ENCODE measurements at places on chromosomes 1 and 21. TPM values are rescaled to one million over a fixed set of nuclear protein-coding genes. Genes with fewer than 3 reads are reported as not detected.
A peak's percentile ranks its signal among the peaks of the same experiment; 100 is the strongest.

PDE4B gene
- total RNA-seq = 36.1 TPM

OXCT2 gene
- total RNA-seq = 0.96 TPM

AK5 gene
- 7.8 TPM for total RNA-seq

OR2L5 gene
- total RNA-seq = not detected

DOP1B gene
- 24.1 TPM for total RNA-seq

ACTL8 gene
- total RNA-seq = not detected

DNA sequence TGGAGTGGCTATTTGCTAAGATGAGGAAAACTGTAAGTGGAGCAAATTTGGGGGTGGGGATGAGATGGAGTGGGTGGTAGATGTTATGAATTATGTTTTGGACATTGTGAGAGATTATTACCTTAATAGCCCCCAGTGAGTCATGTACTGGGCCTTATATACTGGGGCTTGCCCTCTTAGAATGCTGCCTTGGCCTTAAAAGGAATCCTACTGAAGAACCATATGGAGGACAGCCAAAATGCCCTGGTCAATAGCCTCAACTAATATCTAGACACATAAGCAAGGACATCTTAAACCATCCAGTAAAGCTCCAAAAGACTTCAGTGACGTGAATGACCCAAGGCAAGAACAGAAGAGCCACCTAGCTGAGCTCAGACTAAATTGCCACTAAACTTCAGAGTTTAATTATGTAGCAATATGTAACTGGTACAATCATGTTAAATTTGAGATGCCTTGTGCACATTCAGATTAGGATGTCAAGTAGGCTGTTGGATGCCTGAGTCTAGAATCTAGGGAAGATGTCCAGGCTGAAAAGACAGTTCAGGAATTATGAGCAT, 13.9 kb upstream of the IGSF3 start:
- no peak for DNase-seq
- H3K27ac ChIP-seq = no peak overlapping the region
- H3K4me1 ChIP-seq = no peaks in the 10 kb centered on the region

DNA sequence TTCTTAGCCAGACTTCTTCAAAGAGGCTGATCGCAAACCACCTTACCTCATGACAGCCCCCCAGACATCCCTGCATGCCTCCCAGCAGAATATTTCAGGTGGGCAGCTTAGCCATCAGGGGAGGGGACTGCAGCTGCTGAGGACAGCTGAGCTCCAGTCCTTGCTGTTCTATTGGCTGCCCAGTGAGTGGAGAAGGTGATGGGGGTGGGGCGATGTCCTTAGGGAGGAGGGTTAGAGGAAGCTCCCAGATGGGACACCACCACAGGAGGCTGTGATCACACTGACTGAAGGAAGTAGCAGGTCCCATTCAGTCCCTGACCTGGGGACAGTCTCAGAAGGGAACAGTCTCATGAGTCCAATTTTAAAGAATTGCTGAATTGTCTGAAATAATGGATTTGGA, 38.3 kb downstream of the GJA5 start:
- peaks cover 1% of the 10 kb centered on the region for H3K36me3 ChIP-seq
- no peak overlapping the region for H3K27ac ChIP-seq
- H3K4me1 ChIP-seq = peaks cover 1% of the 10 kb centered on the region
- no peak overlapping the region for H3K4me3 ChIP-seq
- DNase-seq = no peak

GRCh38 chr1:40932006-40932405, 47.5 kb upstream of the CTPS1 start:
- no peaks in the 10 kb centered on the region for H3K36me3 ChIP-seq
- H3K27me3 ChIP-seq = peaks cover 17% of the 10 kb centered on the region
- no peaks in the 10 kb centered on the region for H3K4me1 ChIP-seq
- no peak overlapping the region for H3K4me3 ChIP-seq

DNA sequence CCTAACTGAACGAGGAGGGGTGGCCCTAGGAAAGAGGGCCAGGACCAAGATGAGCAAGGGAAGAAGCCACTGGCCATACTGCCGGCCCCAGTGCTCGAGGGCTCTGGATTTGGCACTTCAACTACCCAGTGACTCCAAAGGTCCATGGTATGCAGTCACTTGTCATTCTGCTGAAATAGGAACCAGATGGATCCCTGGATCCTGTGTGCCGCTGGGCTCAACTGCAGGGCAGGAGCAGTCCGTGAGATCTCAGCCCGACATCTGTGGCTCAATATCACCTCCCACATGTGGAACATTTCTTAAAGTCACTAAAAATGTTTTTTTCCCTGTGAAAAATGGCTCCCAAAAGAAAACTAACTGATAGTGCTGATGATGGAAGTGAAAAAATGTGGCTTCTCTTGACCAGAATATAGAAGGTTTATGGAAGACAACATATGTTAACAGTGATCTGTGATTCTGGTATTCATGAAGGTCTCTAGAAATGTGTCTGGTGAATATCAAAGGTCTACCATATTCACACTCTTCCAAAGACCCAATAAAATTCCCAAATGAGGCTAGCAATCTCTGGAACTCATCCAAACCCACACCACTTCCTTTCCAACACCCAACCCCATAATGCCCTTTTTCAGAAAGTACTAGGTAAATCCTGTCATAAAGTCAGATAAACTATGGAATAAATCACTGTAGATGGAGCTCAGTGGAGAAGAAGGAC, 24.1 kb downstream of the PAFAH2 start:
- no peaks in the 10 kb centered on the region for H3K27me3 ChIP-seq
- no peak overlapping the region for H3K4me3 ChIP-seq
- H3K27ac ChIP-seq = no peak overlapping the region

DNA sequence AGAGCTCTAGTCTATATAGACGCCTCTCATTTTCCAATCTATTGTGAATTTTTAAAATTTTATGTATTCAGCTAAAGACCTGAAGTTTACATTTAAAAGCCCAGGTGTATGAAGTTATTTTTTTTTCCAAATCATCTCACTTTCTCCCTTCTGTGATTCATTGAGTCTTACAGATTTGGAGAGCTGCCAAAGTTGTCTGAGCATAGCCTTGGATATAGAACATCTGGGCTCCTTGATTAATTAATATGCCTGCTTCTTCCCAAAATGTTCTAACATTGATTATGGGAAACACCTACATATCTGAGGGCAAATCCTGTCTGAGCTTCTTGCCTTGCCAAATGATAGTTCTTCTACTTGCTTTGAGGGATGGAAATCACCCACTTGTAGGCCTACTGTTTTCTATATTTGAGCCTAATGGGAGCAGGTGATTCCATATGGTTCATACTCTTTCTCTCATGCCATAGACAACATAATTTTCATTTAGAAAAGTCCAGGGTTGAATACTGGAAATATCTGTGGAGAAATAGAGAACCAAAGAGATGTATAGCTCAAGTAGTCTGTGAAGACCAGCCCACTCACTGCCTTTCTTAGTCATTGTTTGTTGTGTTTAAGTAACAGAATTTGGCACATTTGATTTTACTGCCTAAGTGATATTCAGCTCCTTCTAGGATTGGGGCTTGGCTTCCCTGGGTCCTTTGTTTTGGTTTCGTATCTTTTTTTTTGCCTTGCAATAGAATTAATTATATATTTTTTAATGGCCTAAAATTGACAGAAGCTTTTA, 46.2 kb downstream of the MACF1 start:
- no peak for DNase-seq
- no peak overlapping the region for H3K4me3 ChIP-seq
- H3K27me3 ChIP-seq = no peaks in the 10 kb centered on the region
- H3K27ac ChIP-seq = no peak overlapping the region

DNA sequence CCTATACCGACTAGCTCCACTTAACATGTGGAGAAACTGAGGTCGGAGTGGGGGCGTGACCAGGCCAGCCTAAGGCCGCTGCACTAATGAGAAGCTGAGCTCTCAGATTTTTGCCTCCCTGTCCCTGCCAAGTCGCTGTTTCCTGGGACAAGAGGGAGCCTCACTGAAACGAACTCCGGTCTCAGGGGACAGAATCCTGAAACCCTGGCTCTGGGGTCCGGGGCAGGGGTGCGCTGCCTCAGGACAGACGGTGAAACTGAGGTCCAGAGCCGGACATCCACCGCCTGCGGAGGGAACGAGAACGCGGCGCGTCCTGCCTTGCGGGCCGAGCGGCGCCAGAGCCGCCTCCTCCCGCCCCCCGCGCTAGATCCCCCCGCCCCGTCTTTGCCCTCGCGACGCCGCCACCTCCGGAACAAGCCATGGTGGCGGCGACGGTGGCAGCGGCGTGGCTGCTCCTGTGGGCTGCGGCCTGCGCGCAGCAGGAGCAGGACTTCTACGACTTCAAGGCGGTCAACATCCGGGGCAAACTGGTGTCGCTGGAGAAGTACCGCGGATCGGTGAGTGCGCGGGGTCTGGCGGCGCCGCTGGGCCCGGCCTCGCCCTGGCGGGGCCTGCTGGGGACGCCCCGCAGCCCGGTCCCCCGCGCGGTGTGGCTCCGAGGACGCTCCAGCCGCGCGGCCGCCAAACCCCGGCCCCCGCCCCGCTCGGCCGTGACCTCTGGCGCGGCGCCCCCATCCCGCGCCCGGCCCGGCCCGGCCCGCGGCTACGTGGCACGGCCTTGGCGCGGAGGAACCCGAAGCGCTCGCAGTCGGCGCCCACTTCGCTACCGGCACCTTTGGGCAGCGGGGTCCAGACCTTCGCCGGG, at the start of gene GPX7:
GPX7 (plus strand) TSS at position 381 of the 865 bp plus-strand sequence; CDS start at position 420, 39 bp downstream.
- peak; percentile 76 for DNase-seq
- H3K27me3 ChIP-seq = no peaks in the 10 kb centered on the region
- H3K4me1 ChIP-seq = peaks cover 27% of the 10 kb centered on the region

- H3K27me3 ChIP-seq = peaks cover 7% of the 10 kb centered on the region
- H3K4me3 ChIP-seq = no peak overlapping the region
- DNase-seq = no peak
- H3K27ac ChIP-seq = no peak overlapping the region
Observed at GRCh38 chr1:156711011-156711817, 5.8 kb upstream of the CRABP2 start.

DNA sequence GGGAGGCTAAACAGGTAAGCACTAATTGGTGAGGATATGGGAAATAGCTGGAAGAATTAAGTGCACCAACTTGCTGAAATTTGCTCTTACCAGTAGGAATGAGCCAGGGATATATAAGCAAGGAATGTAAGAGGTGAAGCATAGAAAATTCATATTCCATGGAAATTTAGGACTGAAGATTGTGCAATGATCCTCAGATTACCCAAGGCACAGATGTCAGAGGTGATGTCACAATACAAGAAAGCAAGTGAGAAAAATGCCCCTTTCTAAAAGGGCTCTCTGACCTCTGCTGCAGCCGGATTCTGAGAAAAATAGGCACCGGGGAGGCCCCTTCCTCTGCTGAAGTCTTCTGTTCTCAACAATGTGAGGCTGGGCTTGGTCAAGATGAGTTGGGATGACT, 112.3 kb upstream of the ZNF678 start:
- DNase-seq = no peak
- peaks cover 2% of the 10 kb centered on the region for H3K4me1 ChIP-seq
- peaks cover 12% of the 10 kb centered on the region for H3K27me3 ChIP-seq
- no peak overlapping the region for H3K4me3 ChIP-seq
- no peak overlapping the region for H3K27ac ChIP-seq

DNA sequence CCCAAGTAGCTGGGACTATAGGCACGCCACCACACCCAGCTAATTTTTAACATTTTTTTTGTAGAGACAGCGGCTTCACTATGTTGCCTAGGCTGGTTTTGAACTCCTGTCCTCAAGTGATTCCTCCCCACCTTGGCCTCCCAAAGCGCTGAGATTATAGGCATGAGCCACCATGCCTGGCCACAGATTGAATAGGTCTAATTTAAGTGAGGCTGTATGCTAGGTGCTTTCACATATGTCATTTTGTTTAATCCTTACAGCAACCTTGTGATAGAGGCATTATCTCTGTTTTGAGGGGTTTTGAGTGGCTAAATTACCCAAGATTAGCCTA, 7.2 kb downstream of the INTS3 start:
- H3K4me1 ChIP-seq = peaks cover 16% of the 10 kb centered on the region
- no peak overlapping the region for H3K27ac ChIP-seq

DNA sequence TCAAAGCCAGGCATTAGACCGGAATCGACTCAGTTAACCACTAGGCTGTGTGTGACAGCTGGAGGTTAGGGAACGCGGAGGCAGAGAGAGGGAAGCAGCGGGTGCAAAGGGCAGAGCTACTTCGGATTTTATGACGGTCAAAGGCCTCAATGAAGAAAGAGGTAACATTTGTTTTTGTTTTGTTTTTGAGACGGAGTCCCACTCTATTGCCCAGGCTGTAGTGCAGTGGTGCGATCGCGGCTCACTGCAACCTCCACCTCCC, 276.8 kb upstream of the GREM2 start:
- H3K4me1 ChIP-seq = no peaks in the 10 kb centered on the region
- H3K27me3 ChIP-seq = no peaks in the 10 kb centered on the region
- no peak for DNase-seq
- no peaks in the 10 kb centered on the region for H3K36me3 ChIP-seq
- H3K4me3 ChIP-seq = no peak overlapping the region
- H3K27ac ChIP-seq = no peak overlapping the region

- peaks cover 7% of the 10 kb centered on the region for H3K27me3 ChIP-seq
- no peak overlapping the region for H3K27ac ChIP-seq
- no peaks in the 10 kb centered on the region for H3K36me3 ChIP-seq
- H3K4me3 ChIP-seq = no peak overlapping the region
- no peak for DNase-seq
Observed at GRCh38 chr1:18681423-18681835, 50.8 kb downstream of the PAX7 start.

- peaks cover 36% of the 10 kb centered on the region for H3K36me3 ChIP-seq
- H3K4me3 ChIP-seq = no peak overlapping the region
- H3K4me1 ChIP-seq = no peaks in the 10 kb centered on the region
- H3K27me3 ChIP-seq = no peaks in the 10 kb centered on the region
- DNase-seq = no peak
Observed at GRCh38 chr1:19169642-19170041, 40.4 kb downstream of the UBR4 start.

DNA sequence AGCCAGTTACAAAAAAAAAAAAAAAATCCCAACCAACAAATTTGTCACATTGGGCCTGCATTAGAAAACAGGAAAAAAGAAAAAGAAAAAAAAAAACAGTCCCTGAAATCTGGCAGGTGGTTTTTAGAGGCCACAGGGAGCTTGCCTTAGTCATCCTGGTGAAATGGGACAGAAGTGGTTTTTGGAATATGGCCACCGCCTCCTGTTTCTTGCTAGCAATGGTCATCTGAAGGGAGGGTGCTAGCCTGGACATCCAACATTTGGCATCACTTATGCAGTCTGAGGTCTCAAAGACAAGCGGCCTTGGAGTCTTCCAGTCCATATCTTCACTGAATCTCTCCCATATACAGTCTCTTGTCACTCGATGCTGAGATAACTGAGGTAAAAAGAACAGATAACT, 20.1 kb upstream of the NKAIN1 start:
- H3K27ac ChIP-seq = no peak overlapping the region
- no peak for DNase-seq
- peaks cover 14% of the 10 kb centered on the region for H3K36me3 ChIP-seq

GRCh38 chr1:182147136-182147820, 85.8 kb upstream of the ZNF648 start:
- no peaks in the 10 kb centered on the region for H3K27me3 ChIP-seq
- no peak for DNase-seq
- no peak overlapping the region for H3K27ac ChIP-seq
- H3K4me3 ChIP-seq = no peak overlapping the region
- H3K36me3 ChIP-seq = no peaks in the 10 kb centered on the region

- no peak overlapping the region for H3K4me3 ChIP-seq
- DNase-seq = no peak
- no peak overlapping the region for H3K27ac ChIP-seq
- H3K36me3 ChIP-seq = peaks cover 18% of the 10 kb centered on the region
- H3K4me1 ChIP-seq = no peaks in the 10 kb centered on the region
Observed at GRCh38 chr1:93865253-93865652, 13.8 kb downstream of the DNTTIP2 start.

All from activated naive CD8-positive, alpha-beta T cell treated with anti-CD3 and anti-CD28 coated beads, Interleukin-2, amount 10 ng/mL, durations not matched to agents 7 days and 5 days (primary cell).